Caco-2 (cell line): ENCODE measurements at places on chromosomes 13 and 19.

- peak; percentile 51 for DNase-seq
Observed at GRCh38 chr19:48737360-48737998, 2.9 kb downstream of the RASIP1 start.

DNA sequence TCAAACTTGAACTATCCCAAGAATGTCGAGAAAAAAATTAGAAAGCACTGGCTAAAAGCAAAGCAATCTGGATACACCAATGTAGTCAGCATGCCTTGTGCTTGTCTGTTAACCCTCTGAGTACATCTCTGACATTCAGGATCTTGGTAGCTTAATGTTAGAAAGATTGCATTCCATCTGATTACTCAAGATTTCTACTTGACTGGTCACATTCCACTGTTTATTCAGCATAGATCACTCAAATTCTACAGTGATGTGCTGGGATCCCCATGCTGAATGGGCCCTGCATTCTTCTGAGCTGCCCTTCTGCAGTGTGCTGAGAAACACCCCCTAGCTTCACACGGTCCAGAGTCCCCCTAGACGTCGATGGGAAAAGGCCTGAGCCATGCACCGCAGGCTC is 295.4 kb upstream of the MAB21L1 start:
- no peak for DNase-seq

DNA sequence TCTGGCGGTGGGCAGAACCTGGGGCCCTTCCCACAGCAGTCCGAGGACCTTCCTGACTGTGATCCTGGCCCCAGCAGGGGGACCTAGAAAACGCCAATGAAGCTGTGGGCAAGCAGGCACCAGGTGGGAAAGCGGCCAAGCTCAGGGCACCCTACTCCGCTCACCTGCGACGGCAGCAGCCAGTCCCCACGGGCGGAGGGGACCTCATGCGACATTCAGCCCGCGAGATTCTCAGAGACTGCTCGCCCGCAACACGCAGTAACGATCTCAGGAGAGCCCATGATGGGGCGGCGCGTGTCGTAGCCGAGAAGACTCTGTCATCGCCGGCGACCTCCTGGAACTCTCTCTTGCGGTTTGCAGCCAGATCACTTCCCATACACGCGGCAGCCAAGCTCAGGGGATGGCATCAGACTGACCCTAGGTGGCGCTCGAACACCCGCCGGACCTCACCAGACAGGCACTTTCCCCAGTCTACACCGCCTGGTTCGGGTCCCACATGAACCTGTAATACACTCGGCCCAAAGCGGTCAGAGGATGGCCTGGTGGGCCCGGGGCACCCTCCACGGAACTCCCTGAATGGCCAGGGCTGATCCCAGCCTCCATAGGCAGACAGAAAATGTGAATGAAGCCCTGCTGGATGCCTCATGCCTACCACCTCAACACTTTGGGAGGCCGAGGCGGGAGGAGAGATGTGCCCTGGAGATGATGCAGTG is 26.5 kb downstream of the MAN2B1 start:
- DNase-seq = peak; percentile 62

GRCh38 chr13:105462098-105462497 is 1073.4 kb downstream of the EFNB2 start:
- DNase-seq = no peak

DNA sequence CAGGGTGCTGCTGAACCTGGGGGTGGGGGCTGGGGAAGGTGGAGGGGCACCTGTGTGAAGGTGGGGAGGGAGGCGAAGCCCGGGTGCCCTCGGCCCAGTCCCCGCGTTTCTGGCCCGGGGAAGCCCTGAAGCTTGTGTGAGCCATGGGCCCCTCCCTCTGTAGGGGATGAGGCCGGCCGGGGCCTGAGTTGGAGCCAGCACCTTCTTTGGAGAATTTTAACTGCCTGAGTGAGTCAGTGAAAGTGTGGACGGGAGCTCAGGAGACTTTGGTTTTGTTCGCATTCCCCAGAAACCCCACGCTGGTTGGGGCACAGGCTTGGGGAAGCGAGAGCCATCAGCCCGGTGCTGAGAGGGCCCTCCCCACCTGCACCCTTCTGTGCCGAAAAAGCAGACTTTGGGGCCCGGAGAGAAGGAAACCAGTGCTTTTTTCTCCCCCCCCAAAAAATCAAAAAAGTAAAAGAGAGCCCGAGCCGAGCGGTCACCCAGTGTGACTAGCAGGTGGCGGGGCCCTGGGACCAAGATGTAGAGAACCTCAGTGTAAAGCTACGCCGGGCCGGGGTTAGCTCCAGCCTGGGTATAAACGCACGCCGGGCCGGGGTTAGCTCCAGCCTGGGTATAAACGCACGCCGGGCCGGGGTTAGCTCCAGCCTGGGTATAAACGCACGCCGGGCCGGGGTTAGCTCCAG is 45.1 kb downstream of the TMEM255B start:
- DNase-seq = no peak

DNA sequence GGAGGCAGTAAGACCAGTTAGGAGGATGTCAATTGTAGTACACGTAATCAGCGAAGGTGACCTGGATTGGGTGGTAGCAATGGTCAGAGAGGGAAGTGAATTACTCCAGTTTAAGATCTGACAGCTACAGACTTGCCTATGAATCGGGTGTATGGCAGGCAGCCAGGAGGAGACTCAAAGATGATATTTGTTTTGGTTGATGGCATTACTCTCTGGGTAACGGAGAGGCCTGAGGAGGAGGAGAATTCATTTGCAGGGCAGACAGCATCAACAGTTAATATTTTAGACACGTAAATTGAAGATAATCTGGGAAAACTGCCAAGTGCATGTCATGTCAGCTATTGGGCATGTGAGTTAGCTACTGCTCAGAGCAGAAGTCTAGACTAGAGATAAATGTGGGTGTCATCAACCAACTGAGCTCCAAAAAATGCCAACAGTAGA is 109.2 kb downstream of the SGCG start:
- DNase-seq = no peak

GRCh38 chr13:106865716-106866440 is 297.9 kb upstream of the ARGLU1 start:
- DNase-seq = no peak

DNA sequence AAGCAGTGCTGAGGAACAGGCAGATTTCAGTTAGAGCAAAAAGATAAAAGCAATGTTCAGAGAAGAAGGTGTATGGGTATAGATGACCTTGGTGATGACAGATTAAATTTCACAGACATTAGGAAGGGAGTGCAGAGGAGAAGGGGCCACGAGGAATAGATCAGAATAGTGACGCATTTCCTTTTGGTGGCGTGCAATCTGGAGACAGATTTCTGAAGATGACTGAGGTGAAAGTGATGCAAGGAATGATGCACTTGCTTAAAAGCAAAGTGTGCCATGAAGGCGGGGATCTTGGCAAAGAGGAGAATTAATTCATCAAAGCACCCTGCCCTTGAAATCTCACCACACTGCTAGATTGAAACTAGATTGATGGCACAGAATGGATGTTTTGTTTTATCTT is 202.4 kb downstream of the ITGBL1 start:
- no peak for DNase-seq

DNA sequence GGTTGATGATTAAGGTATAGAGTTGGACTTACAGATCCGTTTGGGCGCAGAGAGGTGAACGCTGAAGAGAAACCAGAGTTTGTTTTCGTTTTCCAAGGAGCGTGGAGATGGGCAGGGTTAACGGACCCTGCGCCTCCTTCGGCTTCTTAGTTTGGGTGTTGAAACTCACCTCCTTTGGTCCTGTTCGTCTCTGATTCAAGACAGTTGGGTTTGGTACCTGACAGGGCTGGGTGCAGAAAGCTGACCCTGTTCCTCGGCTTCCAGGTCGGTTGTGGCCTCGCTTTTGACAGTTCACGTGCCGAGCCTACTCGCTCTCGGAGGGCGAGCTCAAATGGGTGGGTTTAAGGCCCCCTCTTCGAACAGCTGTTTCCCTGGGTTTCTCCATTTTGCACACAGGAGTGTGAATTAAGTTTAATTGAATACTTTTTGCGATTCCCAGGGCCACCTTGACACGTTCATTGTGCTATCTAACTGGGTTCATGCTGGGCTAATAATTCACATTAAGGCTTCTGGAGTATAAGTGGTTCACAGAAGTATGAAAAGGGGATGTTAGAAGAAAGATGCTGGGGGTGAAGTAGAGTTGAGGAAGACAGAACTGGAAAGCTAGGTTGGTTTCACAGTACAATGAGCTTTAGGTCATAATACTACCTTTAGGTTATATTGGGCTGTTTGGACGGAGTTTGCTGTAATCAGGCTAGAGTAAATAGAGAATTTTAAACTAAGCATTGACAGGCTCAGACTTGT is 638 bp downstream of the USPL1 start:
- DNase-seq = no peak

- no peak for DNase-seq
Observed at GRCh38 chr13:23845105-23845725, 44.0 kb downstream of the MIPEP start.

DNA sequence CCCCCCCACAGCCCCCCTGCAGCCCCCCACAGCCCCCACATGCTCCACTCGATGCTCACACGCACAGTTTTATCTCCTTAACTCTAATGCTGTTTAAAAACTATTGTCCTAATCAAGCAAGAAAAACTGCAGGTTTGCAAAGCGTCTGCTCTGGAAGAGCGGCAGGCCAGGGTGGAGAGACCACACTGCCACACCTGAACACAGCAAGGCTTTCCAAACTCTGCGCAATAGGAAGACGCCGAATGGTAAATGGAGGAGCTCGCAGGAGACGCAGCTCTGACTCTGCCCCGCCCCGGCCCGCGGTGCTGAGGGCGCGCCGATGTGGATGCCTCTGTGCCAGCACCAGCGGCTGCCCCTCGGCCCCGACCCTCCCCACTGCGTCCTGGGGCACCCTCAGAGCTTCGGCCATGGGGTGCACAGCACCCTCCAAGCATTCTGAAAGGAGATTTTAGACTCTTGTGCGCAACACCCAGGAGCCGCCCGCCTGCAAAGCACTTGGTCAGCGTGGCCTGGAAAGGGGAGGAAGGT is 32.4 kb downstream of the RASA3 start:
- peak; percentile 32 for DNase-seq

GRCh38 chr19:28242317-28242927 is 970.5 kb downstream of the UQCRFS1 start:
- DNase-seq = no peak

- no peak for DNase-seq
Observed at GRCh38 chr19:13875824-13876223, 1.1 kb upstream of the NANOS3 start.
